ENCODE measurements at places on chromosomes 1 and 21.
A peak's percentile ranks its signal among the peaks of the same experiment; 100 is the strongest.

- DNase-seq: no peak
Measured at GRCh38 chr1:42927920-42928505, 30.7 kb downstream of the SLC2A1 start.

DNA sequence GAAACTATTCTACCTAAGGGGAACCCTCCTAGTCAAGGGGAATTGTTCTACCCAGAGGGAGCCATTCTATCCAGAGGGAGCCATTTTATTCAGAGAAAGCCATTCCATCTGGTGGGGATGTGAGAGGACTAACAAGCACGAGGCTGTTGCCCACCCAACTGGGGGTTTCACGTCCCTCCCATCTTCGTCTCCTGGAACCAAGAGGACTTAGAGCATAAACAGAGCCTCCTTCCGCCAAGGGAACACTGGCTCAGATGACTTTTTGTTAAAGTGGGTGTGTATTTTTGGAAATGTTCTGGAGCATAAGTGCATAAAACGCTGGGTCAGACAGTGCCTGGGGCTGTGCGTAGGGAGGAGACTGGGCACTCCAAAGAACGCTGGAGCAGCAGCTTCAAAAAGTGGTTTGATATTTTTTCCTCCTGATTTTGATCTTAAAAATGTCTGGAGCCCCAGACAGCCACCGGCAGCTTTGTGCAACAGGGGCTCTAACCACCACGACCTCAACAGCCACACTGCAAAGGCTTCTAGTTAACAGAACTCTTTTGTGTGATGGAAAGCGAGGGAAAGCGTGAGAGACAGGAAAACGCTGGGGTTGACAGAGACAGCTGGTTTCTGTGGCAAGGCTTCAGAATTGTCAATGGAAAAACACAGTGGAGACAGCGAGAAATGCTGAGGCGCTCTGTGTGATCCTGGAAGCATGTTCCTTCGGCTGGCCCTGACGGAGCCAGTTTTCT is 363.6 kb upstream of the CAMK1G start:
- no peak for DNase-seq

DNA sequence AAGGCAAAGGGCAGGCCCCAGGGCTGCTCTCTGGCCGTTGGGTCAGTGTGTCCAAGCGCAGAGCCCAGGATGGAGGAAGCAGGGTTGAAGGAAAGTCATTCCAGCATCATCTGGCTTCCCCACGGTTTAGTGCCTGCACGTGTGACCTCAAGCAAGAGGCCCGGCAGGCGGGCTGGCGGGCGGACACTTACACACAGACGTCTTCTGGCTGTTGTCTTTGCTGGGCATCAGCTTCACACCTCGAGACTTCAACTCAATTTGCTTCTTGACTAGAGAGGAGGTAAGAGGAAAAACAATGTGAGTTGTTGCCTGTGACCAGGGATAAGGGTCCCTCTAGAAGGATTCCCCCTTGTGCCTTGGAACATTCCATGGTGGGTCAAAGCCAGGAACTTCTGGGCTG is 38.4 kb upstream of the HMGB4 start:
- DNase-seq: no peak

DNA sequence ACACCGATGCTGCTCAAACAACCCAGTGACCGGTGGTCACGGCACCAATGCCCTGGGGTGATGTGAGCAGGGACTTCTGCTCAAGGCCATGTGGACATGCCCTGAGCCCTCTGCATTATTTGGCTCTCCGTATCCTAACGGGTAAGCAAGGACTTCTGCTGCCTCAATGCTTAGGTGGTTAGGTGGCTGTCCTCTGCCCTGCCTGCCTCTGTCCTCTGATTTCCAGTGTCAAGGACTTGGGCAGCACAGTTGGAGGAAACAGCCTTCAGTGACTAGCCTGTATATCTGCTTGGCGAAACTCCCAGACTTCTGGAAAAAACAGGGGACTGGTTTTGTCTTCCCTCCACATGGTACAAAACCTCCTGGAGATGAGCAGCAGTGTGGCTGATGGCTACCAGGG is 34.5 kb downstream of the DNAJC11 start:
- no peak for DNase-seq

DNA sequence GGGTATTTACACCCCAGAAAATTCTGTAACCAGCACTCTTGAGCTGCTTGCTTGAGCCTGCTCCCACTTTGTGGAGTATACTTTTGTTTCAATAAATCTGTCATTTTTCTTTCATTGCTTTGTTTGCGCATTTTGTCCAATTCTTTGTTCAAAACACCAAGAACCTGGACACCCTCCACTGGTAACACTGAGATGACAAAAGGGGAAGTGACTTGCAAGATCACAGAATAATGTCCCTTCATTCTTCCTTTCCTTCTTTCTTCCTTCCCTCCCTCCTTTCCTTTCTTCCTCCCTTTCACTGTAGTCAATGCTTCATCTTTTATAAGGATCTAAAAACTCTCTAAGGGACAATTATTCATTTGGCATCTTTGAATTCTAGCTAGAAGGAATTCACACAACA is 134.5 kb upstream of the MAP1LC3C start:
- DNase-seq: no peak

- no peak for DNase-seq
Measured at GRCh38 chr1:64166629-64167028, 36.8 kb upstream of the UBE2U start.

GRCh38 chr1:108533351-108534083 is 26.4 kb upstream of the EEIG2 start:
- no peak for DNase-seq

DNA sequence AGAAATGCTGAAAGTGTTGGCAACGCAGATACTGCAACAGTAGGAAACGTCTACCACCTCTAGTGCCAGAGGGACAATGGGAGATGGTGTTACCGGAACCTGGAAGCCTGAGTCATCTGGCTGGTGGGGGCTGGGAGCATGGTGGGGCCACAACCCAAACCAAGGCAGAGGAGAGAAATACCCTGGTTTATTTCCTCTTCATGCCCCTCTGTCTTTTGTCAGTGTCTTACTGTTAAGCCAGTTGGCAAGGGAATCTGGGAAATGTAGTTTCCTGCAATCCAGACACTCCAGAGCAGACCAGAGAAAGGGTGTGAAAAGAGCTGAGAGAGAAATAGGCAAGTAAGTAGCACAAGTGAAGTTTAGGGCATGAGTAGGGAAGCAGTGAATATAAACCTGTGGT is 14.8 kb downstream of the DNTTIP2 start:
- no peak for DNase-seq

- no peak for DNase-seq
Measured at GRCh38 chr1:151530461-151530860, 9.6 kb upstream of the TUFT1 start.

DNA sequence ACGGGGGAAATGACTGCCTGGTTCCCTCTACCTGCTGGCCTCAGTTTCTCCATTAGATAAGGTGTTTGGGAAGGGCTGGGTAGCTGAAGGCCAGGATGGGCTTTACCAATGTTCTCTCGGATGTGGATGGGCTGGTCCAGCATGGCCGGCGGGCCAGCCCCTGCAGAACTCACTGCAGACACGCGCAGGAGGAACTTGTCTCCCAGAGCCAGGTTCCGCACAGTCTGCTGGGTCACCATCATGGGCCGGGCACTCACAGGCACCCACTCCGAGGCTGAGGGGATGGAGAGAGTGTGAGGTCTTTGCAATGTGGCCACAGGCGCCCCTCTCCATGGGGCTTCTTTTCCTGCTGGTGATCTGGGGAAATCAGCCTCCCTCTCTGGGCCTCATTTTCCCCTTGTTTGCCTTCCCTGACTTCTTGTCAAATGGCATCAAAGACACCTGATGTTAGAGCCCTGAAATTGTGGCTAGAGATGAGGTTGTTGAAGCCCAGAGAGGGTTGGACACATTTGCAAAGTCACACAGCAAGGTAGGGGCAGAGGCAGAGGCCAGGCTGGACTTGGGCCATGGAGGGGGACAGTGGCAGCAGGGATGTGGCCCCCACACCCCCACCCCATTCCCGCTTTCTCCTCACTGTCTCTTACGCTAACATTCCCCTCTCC is 1.2 kb downstream of the MYBPH start:
- no peak for DNase-seq

DNA sequence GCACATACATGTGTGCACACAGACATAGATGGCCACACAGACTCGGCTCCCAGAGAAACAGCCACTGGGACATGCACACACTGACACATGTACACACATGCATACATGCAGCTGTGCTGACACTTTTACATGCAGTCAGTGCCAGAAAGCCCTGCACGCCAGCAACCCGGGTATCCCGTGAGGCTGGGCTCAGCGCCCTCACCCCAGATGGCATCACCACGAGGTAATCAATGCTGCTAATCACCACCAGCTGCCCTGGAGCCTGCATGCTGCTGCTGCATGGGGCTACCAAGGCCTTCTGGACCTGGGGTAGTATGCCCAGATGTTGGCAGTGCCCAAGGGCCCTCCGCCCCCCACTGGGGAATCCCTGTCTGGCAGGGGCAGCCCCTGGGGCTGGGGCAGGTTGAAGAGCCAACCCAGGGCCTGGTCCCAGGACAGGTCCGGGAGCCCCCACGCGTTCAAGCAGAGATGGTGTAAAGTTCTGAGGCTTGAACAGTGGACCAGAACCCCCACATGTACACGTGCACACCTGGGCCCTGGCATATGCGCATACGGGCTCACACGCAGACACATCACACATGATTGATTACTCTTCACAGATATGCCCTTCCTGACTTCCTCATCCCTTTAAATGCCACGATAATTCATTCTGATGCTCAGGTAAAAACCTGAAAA is 2.7 kb upstream of the COL16A1 start:
- DNase-seq: no peak

DNA sequence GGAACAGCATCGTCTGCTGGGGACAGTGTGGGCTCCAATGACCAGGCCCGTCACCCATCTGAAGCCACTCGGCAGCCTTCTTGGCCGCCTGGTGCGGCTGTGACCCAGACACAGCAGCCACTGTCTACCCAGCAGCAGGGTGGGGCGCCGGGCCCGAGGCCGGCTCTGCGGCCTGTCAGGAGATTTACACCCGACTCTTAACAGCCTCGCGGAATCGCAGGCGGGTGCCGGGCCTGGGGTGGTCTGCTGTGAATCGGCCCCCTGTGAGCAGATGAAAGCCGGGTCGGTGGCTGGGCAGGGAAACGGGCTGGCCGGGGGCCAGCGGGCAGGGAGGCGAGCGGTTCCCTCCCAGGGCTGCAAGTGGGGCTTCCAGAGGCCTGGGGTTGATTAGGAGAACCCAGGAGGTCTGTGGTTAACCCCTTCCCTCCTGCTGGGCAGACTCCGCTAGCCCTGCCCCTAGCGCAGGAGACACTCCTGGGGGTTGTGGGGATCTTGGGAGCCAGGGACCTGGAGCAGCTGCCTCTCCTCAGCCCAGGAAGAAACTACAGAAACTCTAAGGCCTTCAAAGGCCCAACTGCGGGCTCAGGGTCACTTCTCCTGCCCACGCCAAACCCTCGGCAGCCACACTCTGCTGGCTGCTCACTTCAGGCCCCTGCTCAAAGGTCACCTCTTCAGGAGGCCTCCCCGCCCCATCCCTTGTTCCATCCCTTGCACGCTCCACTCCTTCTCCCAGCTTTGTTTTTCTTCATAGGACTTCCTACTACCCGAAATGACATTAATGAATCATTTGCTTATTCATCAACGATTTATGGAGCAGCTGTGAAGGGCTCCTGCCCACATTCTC is 15.6 kb downstream of the RUNX3 start:
- DNase-seq: no peak

- DNase-seq: no peak
Measured at GRCh38 chr1:151495316-151495715, 15.9 kb upstream of the CGN start.

DNA sequence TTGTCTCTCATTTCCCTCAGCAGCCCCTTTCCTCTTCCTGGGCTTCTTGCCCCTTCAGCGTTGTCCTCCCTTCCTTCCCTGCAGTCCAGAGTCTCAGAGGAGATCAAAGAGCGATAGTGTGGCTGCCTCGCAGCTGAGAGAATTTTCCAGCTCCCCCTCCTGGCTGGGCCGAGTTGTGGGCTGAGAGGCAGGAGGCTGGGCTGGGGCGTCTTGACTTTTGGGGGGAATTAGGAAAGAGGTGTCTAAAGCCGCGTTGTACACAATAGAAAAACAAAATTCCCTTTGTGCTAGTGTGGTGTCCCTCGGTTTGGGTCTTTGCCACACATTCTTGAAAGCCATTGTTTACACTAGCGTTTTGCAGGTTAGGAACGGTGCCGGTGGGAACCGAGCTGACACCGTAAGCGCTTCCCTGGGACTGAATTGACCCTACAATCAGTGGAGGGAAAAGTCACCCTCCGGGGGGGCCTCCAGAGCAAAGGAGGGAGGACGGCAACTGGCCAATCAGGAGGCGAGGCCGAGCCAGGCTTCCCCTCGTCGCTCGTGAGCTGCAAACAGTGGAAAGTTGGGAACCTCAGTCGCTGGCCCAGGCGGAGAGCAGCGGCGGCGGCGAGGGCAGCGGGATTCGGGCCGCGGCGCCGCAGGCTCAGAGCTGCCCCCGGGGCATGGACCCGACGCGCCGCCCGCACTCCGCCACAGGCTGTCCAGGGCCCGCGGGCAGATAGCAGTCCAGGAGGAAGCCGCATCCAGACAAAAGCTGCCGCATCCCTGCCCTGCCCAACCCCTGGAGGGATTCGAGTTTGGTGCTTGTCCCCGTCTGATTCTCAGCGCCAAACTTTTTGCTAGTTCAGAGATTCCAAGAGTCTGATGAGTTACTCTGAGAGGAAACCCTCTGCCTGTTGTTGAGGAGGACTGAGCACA is at the start of gene HMCN1:
HMCN1 (plus strand) TSS at position 574 of the 918 bp plus-strand sequence. CDS start 389 bp downstream, outside the sequence.
- DNase-seq: peak; percentile 26

- DNase-seq: peak; percentile 33
Measured at GRCh38 chr1:221987860-221988520, 246.1 kb upstream of the DUSP10 start.

GRCh38 chr1:87263785-87264184 is 64.9 kb upstream of the LMO4 start:
- no peak for DNase-seq

DNA sequence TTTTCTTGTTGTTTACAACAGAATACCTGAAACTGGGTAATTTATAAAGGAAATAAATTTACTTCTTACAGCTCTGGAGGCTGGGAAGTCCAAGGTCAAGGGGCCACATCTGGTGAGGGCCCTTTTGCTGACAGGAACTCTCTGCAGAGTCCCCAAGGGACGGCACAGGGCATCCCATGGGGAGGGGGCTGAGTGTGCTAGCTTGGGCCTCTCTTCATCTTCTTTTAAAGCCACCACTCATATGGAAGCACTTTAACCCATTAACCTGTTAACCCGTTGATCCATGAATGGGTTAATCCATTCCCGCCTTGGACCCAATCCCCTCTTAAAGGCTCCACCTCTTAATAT is 76.3 kb downstream of the OBSCN start:
- no peak for DNase-seq

DNA sequence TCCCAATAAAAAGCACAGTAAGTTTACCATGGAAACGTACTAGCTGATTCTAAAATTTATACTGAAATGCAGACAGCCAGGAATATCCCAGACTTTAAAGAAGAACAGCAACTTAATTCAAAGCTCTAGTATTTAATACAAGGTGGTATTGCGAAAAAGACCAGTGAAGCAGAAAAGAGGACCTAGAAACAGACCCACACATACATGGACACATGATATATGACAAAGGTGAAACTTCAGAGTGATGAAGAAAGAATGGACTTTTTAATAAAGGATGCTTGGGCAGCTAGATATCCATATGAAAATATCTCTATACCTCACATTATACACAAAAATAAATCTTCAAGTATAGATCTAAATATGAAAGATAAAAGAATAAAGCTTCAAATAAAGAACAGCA is 62.6 kb downstream of the COP1 start:
- no peak for DNase-seq

- DNase-seq: no peak
Measured at GRCh38 chr1:11886986-11887665, 28.4 kb upstream of the NPPB start.
